Adrenal gland (tissue), 19 donors: ENCODE measurements at places on chromosomes 12 and 14. TPM values are rescaled to one million over a fixed set of nuclear protein-coding genes. Genes with fewer than 3 reads are reported as not detected.

DNA sequence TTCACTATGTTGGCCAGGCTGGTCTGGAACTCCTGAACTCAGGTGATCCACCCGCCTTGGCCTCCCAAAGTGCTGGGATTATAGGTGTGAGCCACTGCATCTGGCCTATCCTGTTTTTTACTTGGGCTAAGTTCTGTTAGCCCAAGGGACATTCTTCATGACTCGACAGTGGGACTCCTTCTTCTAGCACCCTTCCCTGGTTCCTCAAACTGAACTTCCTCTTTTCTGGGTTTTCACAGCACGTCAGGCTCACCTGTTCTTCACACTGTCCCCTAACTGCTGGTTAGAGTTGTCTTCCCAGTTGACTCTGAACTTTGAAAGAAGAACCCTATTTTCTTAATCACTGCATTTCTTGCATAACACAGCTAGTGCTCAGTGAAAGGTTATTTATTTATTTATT, 22.5 kb downstream of the CABP1 start:
- H3K36me3 ChIP-seq = no peaks in the 10 kb centered on the region
- no peak for DNase-seq
- no peak overlapping the region for H3K4me3 ChIP-seq
- H3K27ac ChIP-seq = no peak overlapping the region

DNA sequence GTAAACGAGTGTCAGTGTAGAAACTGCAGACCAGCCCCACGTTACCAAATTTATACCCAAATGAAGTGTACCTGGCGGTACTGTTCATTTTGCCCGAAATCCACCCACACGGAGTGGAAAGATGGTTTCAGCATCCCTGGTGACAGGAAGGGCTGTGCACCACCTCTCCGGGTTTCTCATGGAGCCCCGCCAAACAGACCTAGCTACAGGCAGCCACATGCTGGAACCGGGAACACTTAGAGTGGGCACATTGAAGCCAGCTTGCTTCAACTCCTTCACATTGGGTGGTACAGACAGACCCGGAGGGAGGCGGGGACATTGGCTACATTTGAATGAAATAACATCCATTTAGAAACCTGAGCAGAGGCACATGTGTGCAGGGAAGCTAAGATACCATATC, 84.4 kb downstream of the PPP2R5C start:
- H3K36me3 ChIP-seq = no peaks in the 10 kb centered on the region
- H3K27me3 ChIP-seq = no peaks in the 10 kb centered on the region
- no peak overlapping the region for H3K27ac ChIP-seq
- DNase-seq = no peak
- peaks cover 4% of the 10 kb centered on the region for H3K4me1 ChIP-seq

- H3K36me3 ChIP-seq = no peaks in the 10 kb centered on the region
- no peak for DNase-seq
- no peak overlapping the region for H3K4me3 ChIP-seq
- H3K4me1 ChIP-seq = no peaks in the 10 kb centered on the region
- no peak overlapping the region for H3K27ac ChIP-seq
- no peaks in the 10 kb centered on the region for H3K27me3 ChIP-seq
Observed at GRCh38 chr12:8636581-8636980, 23.9 kb upstream of the AICDA start.

GRCh38 chr12:131761638-131762037, 50.7 kb downstream of the SFSWAP start:
- no peak for DNase-seq
- no peak overlapping the region for H3K4me3 ChIP-seq
- H3K27ac ChIP-seq = no peak overlapping the region
- H3K27me3 ChIP-seq = no peaks in the 10 kb centered on the region

GRCh38 chr14:81743605-81744004, 210.0 kb upstream of the SEL1L start:
- no peaks in the 10 kb centered on the region for H3K27me3 ChIP-seq
- H3K4me3 ChIP-seq = no peak overlapping the region
- no peaks in the 10 kb centered on the region for H3K4me1 ChIP-seq

GRCh38 chr14:104638927-104639450, 34.4 kb upstream of the TMEM179 start:
- H3K27ac ChIP-seq = no peak overlapping the region
- no peaks in the 10 kb centered on the region for H3K27me3 ChIP-seq
- H3K36me3 ChIP-seq = no peaks in the 10 kb centered on the region
- no peaks in the 10 kb centered on the region for H3K4me1 ChIP-seq
- no peak overlapping the region for H3K4me3 ChIP-seq

DNA sequence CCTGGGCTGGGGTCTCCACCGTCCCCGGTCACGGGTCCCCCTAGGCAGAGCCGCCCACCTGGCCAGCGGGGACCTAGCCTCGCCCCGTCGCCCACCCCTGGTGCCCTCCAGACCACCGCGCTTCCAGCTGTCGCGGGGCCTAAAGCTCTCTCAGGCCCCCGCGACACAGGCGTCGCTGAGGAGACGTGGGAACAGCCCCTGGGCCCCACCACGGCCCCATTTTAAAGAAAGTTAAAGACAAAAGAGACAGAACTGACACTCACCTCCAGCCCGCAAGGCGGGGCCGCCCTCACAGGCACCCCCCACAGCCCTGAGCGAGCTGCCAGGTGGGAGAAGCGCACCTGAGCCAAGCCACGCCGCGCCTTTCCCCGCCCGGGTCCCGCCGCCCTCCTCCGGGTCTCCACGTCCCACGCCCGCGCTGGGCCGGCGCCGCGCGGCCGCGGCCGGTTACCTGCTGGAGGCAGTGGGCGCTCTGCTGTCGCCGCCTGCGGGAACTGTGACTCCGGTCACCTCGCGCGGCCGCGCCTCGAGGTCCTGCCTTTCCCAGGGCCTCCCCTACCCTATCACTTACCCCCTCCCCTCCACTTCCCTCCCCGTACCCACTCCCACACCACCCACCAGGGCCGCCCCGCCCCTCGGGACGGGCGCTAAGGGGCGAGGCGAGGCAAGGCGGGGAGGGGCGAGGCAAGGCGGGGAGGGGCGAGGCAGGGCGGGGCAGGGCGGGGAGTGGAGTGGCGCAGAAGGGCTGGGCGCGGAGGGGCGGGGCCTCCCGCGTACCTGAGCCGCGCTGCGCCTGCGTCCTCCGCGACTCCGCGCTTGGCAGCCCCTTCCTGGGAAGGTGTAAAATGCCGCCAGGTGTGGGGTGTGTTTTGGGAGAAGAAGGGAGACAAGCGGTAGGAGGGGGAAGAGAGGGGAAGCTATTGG, 31.2 kb downstream of the TC2N start:
- H3K27ac ChIP-seq = peak overlapping the region; percentile 82
- DNase-seq = peak; percentile 77
- H3K36me3 ChIP-seq = no peaks in the 10 kb centered on the region
- H3K4me1 ChIP-seq = peaks cover 5% of the 10 kb centered on the region
- no peak overlapping the region for H3K4me3 ChIP-seq

DNA sequence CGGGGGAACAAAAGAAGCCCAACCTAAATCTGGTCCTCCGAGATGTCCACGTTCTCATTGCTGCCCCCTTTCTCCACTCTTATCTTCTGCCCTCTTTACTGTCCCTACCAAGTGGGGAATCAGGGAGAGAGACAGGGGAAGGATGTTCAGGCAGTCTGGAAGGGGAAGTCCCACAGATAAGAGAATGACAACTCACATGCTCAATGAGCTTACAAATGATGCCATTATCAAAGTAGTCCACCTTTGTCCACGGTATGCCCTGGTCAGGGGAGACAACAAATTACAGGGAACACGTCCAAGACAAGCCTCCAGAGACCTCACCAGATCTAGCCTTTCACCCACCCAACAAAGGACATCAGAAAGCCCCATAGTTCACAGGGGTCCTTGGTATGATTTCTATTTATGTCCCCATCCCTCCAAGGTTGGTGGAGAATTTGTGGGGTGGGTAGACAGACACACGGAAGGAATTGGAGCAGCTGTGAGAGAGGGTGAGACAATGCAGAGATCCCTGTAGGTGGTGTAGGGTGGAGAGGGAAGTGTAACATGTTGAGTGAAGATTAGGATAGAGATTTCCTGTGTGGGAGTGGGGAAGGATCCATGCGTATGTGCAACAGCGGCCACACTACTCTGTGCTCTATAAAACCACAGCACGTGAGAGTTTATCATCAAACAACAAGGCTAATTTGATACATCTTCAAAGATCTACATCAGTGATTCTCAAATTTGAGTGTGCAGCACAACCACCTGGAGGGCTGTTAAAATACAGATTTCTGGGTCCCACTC, 10.7 kb downstream of the MYO1A start:
- DNase-seq = no peak
- no peaks in the 10 kb centered on the region for H3K36me3 ChIP-seq
- no peaks in the 10 kb centered on the region for H3K27me3 ChIP-seq
- H3K27ac ChIP-seq = no peak overlapping the region
- H3K4me1 ChIP-seq = no peaks in the 10 kb centered on the region

SMCO2 gene
- total RNA-seq = 0.54 TPM

PLEKHH1 gene
- 21.1 TPM for total RNA-seq
